ENCODE measurements at places on chromosomes 11 and 22.
A peak's percentile ranks its signal among the peaks of the same experiment; 100 is the strongest.

DNA sequence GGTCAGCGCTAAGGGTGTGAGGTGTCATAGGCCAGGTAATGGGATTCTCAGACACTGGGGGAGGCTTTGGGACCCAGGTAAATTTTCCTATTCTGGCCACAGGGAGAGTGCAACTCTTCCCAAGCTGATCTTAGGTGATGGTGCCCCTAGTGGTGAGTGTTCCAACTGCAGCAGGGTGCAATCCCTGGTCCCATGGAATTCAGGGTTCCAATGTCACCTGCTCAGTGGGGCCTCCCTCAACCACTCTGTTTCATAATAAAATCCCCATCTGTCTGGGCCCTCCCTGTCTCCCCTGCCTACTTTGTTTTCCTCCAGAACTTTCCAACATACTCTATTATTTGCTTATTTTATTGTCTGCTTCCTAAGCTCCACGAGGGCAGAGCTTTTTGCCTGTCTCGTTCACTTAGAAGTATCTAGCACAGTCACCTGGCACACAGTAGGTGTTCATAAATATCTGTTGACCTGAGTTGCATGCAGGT lies 2.9 kb upstream of the SGSM1 start:
- DNase-seq, result peak; percentile 76

GRCh38 chr11:47886096-47886495 lies 37.9 kb upstream of the NUP160 start:
- no peak for DNase-seq

DNA sequence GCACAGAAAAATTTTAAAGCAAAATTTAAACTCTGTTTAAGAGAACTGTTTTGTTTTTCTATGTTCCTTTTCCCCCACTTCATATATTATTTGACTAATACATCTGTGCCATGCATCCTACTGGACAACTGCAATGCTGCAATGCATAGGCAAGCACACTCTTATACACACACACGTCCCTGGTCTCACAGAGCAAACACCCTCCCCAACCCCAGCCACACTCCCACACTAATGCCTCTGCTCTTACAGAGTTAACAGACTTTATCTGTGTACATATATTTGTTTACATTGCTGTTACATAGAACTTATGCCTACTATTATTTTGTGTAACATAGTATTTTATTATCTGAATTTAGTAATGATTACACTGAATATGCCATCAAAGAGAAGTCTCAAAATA lies 25.5 kb upstream of the CTSC start:
- DNase-seq, result no peak

- no peak for DNase-seq
These were observed 40.1 kb upstream of the FLI1 start for GRCh38 chr11:128653801-128654231.

- DNase-seq, result no peak
These were observed 42.5 kb downstream of the MCM5 start for GRCh38 chr22:35442471-35442870.

DNA sequence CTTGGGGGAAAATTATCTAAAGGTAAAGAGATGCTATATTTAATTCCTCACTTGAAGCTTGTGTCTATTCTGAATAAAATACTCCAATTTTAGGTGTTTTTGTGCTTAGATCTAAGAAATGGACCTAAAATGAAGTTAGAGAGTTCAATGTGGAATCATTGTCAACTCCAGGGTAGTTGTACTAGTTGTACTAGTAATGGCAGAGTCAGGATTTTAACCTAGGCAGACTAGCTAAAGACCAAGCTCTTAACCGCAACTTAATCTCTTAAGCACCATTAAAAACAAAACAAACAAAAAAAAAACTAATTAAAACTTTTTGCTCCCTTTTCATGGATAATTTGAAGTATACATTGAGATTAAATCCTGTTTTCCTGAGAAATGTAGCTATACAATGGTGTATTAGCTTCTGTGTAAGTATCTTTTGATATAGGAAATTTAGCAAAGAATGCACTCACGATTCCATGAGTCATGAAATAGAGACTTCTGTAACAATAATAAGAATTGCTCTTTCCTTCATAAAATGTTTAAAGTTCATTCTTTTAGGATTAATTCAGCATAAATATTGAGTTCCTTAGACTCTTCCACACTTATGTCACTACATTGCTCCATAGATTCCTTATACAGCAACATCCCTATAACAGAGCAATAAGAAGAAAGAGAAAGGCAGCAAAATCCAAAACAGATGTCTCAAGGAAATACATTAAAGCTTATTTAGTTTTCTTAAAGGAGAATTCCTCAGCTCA lies 26.5 kb upstream of the SOX6 start:
- no peak for DNase-seq

DNA sequence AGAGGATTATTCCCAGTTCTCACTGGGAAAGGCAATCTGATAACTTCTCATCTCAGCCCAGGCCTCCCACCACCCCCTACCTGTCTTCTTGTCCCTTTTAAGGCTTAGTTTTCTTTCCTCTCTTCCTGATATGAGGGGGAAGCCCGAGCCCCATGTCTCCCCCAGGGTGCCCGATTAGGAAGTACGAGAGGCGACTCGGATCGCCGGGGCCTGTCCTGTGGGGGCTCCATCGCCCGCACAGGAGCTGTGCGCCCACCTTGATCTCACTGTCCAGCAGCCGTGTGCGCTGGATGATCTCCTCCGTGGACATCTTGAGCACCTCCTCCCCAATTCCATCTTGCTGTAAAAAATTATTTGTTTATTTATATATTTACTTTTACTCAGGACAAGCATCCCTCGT lies 628 bp downstream of the PSMC3 start:
- no peak for DNase-seq

- no peak for DNase-seq
These were observed 7.3 kb upstream of the C11orf86 start for GRCh38 chr11:66967670-66968425.

DNA sequence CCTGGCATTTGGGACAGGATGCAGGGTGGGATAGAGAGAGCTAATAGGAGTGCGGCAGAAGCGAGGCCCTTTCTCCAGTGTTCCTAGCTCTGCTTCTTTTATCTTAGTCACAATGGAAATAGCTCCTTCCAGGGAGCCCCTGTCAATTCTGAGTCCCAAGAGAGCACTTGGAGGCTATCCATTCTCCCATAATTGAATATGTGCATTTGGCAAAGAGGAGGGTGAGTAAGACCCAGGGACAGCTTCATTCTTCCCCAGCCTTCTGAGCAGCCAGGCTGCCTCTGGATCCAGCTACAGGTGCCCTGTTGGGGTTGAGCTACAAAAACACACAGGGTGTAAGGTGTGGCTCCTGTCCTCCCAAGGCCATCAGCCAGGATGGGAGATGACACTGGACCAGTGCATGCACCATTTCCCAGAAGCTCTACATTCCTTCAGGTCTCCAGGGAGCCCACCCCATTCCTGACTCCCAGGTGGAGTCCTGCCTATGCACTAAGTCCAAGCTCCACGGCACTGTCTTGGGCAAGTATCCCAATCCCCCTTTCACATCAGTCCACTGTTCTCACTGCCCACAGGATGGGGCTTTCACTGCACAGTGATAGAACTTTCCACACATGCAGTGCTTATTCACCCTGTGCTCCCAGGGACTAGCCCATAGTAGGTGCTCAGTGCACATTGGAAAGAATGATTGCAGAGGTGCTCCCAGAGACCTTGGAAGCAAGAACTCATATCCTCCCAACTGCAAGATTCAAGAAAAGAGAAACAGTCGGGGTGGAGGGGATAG lies 6.2 kb downstream of the MS4A10 start:
- DNase-seq, result no peak

DNA sequence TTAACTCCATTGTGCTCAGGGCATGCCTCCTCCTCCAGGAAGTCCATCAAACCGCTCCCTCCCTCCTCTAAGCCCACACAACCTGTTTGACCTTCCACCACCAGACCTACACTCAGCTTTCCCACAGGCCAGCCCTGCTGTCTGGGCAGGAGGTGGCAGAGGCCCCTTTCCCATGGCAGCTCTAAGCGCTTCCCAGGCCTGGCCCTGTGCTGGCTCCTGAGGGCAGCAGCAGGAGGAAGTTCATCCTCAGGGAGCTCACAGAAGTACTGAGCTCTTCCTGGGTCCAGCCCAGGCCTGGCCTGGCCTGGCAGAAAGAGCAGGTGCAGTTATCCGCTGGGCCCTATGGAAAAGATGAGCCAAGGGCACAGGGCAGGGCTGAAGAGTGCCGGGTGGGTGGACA lies 31.4 kb downstream of the ARAP1 start:
- DNase-seq, result no peak

- DNase-seq, result no peak
These were observed 196.2 kb downstream of the MN1 start for GRCh38 chr22:27605390-27605789.

DNA sequence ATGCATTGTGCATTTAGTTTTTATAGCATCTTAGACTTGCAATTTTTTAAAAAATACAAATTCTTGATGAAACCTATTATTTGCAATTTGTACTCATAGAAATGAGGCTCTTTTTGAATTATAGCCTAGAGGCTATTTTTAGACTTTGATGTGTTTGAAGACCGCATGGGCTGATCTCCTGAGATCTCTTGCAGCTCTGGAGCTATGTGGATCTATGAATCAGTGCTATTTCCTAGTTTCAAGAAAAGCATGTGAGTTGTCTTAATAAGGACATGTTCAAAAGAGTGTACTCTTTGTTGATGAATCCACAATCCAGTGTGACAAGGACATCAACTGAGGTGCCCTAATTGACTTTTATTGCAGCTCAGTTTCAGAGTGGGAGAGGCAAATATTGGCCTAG lies 620.5 kb downstream of the ETS1 start:
- DNase-seq, result no peak

DNA sequence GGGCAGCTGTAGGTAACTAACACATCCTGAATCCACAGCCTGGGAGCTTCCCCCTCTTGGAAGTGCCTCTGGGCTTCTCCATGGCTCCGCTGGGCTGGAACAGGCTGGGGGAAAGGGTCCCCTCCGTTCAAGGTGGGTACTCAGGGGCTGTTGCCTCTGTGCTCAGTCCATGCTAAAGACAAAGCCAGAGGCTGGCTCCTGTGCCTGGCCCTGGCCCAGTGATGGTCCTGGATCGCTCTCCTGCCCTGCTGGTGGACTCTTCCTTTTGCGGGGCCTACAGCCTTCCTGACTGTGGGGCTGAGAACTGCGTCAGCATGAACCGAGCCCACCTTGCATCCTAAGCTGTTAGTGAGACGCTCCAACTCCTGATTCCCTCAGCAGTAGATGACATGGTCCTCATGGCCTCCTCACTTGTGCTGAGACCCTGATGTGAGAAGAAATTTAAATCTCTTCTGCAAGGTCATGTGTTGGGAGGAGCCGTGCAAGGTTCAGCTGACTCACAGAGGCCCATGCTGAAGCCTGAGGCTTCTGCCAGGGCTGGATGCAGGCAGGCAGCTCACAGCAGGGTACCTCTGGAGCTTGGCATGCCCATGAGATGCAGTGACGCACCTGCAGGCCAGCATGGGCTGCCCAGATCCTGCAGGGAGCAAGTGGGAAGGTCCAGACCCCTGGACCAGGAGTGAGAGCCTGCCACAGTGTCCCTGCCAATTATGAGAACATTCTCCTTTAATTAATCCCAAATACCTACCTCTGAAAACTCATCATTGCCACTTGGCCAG lies 1285.5 kb downstream of the TBC1D22A start:
- no peak for DNase-seq

GRCh38 chr11:72534371-72535193 lies 100.3 kb upstream of the CLPB start:
- no peak for DNase-seq

GRCh38 chr11:17412488-17413180 lies 24.2 kb upstream of the KCNJ11 start:
- DNase-seq, result no peak

- DNase-seq, result no peak
These were observed 742.9 kb downstream of the LRRC4C start for GRCh38 chr11:40716344-40717130.

DNA sequence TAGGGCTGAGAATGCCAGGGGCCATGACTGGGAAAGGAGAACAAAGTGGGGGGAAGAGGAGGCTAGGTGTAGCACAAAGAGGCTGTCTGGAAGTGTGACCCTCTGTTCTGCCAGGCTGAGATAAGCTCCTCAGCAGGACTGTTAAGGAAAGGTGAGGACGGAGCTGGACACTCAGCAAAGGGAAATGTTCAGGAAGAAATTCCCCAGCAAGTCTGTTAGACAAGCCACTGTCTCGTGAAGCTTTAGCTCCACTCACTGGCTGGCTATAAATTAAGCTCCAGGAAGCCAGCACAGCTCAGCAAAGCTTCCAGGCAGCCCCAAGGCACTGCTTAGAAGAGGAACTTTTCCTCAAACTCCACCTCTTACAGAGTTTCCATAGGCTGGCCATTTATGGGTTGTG lies 181.2 kb upstream of the API5 start:
- DNase-seq, result no peak

GRCh38 chr22:25745341-25746011 lies 3.5 kb downstream of the MYO18B start:
- no peak for DNase-seq

DNA sequence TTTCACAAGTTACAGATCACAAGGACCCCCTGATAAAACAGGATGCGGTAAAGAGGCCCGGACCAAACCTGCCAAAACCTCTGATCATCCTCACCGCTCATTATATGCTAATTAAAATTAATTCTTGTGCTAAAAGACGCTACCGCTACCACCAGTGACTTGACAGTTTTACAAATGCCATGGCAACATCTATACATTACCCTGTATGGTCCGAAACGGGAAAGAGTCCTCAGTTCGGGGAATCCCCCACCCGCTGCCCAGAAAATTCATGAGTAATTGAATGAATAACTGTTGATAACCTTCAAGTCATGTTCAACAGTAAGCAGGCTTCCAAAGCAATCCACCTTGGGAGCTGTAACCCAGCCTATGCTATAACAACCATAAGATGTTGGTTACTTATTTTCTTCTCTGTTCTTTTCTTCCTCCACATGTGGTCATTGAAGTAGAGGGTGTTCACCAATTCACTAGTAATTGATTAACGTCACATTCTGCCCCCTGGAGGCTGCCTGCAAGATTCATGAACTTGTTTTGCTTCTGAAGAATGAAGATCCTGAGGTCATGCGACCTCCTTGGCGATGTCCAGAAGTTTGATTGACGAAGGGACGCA lies 20.6 kb downstream of the APOBEC3H start:
- peak; percentile 46 for DNase-seq

- DNase-seq, result no peak
These were observed 593.5 kb downstream of the TBC1D22A start for GRCh38 chr22:47355776-47356510.

- no peak for DNase-seq
These were observed 10.3 kb downstream of the BCL9L start for GRCh38 chr11:118915396-118915795.

DNA sequence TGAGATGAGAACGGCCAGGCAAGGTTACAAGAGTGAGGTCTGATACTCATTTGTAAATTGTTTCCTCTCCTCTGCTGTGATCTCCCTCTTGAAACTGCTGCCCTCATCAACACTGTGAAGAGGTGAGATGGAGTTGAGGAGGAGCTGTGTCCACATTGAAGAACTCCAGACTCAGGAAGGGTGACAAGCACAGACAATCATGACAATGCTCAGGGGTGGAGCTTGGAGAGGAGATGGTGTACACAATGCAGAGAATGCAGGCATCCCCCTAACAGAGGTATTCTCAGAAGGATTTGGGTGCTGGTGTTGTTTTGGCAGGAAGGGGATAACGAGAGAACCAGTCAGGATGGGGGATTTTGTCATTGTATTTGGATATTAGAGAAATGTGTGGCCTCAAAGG lies 21.5 kb upstream of the MMP7 start:
- DNase-seq, result no peak

GRCh38 chr22:49362211-49362839 lies 465.3 kb downstream of the BRD1 start:
- DNase-seq, result no peak

- no peak for DNase-seq
These were observed 17.7 kb downstream of the TXN2 start for GRCh38 chr22:36463783-36464184.

GRCh38 chr11:88521799-88522201 lies 184.3 kb upstream of the CTSC start:
- DNase-seq, result no peak

- no peak for DNase-seq
These were observed 335 bp downstream of the ZNF408 start for GRCh38 chr11:46701078-46701654.
